ENCODE measurements at places on chromosomes 12 and 14.

- no peak for DNase-seq
Measured at GRCh38 chr12:88062474-88062873, 33.3 kb upstream of the C12orf50 start.

DNA sequence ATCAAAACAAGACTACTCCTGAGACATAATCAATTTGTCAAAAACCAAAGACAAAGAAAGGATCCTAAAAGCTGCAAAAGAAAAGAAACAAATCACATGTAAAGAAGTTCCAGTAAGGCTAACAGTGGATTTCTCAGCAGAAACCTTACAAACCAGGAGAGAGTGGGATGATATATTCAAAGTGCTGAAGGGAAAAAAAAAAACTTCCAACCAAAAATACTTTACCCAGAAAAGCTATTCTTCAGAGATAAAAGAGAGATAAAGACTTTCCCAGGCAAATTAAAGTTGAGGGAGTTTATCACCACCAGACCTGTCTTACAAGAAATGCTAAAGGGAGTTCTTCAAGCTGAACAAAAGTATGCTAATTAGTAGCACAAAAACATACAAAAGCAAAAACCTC lies 91.9 kb upstream of the PPP2R5C start:
- DNase-seq = no peak

DNA sequence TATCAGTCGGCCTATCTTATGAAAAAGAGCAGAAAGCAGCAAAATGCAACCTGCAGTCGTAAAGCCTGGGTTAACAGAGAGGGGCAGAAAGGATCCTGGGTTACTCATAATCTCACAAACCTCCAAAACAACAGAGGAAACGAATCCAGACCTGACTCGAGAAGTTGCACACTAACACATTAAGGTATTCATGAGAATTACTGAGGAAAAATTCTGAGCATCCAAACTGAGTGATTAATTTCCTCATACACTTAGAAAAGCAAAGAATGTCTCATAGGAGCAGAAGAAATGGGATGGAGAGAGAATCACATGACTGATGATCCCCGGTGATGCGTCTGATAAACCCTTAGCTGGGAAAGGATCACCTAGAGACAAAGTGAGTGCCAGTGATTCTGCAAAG lies 272.5 kb downstream of the TMEM132D start:
- DNase-seq = no peak

- DNase-seq = no peak
Measured at GRCh38 chr12:19847294-19848059, 408.2 kb downstream of the AEBP2 start.

GRCh38 chr12:8677362-8677761 lies 14.7 kb upstream of the MFAP5 start:
- DNase-seq = no peak

DNA sequence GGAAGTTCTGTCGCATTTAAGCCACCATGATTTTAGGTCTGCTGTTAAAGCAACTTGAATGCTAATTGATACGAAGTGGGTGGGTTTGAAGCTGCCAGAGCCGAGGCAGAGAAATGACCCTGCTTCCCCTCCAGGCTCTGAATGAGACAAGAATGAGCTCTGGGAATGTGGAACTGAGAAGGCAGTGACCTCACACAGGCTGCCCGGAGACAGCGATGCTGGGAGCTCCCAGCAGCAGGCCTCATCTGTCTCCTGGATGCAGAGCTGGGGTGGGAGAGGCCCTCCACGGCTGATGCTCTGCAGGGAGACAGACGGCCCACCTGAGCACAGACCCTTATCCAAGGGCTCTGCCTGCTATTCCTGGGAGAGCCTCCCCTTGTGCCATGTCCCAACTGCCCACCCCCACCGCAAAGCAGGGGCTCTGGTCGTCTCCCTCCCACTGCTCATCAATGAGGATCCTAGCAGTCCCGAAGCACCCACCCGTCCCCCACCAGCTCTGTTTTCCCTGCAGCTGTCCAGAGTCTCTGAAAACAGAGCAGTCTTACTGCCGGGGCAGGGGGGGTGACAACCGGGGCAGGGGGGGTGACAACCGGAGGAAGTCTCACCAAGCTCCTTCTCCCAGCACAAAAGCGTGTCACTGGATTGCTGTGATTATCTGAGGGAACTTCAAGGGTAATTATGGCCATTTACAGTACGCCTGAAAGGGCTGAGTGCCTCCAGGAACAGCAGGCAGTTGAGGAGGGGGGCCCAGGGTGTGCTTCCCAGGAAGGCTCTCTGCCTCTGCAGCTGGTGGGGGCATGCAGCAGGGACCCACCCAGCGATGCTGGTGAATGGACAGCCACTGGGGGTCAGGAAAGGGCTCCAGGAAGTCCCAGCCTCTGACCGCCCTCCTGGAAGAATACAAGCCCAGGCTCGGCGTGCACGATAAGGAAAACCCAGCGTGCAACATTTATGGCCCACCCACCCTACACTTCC lies 67.8 kb downstream of the CHGA start:
- DNase-seq = no peak

- DNase-seq = no peak
Measured at GRCh38 chr14:101776344-101776743, 14.8 kb downstream of the PPP2R5C start.

GRCh38 chr12:61009192-61009591 lies 1251.0 kb upstream of the USP15 start:
- no peak for DNase-seq

DNA sequence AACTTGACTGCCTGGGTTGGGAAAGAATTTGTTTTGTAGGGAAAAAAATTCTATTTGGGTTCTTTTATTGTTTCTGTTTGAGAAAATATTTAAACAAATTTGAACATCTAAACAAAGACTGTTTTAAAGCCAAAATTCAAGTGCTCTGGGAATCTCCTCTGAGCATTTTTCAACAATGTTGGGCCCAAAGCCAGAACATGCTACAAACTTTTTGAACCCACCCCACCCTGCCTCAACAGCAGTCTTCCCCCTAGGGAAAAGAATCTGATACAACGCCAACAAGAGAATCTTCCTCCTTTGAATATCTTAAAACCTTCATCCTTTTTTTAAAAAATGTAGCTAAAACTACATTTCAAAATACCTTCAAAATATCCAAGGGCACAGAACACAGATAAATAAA lies 20.4 kb upstream of the NID2 start:
- no peak for DNase-seq

- DNase-seq = peak; percentile 25
Measured at GRCh38 chr14:90445011-90445410, 48.2 kb downstream of the CALM1 start.

DNA sequence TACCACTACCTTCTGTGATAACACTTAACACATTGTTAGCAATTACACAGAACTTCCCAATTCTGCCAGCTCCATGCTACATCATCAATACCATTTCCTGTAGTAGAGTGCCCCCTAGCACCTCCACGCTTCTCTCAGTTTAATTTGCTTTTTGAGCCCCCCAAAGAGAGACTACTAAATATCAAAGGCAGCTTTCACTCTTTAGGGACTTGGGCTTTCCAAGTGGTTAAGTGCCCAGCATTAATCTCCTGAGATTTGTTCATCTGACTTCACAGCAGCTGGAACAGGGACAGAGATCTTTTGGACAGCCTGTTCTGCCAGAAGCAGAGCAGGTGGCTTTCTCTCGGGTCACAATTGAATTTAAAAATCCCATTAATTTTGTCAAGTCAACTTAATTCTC lies 954.9 kb downstream of the DIO2 start:
- no peak for DNase-seq
